ENCODE measurements at places on chromosomes 1 and 21.

- DNase-seq, result no peak
These were observed 176.4 kb downstream of the DHRS3 start for GRCh38 chr1:12441414-12442105.

GRCh38 chr1:183812128-183812527 lies 7.2 kb downstream of the RGL1 start:
- DNase-seq, result no peak

DNA sequence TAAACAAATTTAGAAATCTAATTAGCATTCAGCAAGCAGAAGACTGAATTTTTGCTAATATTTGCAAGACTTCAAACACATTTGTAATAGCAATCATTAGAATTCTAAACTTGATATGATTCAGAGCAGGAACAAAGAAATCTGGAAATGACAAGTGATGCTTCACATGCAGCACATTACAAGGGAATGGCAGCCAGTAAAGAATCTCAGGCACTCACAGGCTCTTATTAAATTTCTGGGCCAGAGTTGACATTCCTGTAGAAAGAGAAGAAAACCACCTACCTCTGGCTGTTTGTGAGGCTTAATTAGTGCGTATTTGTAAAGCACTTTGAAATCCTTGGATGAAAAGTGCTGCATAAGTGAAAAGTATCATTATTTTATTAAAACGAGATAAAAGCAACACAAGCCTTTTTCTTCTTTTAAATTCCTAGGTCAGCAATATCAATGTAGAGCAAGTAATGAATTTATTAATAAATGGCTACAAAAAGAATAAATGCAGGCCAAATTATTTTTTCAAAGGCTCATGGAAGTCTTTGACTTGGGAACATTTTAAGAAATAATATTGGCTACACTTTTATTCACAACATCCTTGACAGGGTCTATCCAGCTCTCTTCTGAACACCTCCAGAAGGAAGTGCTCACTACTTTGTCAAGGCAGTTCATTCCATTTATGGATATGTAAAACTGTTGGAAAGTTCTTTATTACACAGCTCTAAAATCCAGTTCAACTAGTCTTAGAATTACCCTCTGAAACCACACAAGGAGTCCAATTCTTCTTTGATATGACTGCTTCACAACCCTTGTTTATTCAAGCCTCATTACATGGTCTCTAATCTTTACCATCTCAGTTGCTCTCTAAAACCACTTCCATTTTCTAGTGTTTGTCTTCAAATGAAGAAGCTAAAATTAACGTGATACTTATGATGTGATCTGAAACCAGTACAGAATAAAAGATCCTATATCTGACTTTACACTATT lies 32.1 kb upstream of the SCYL3 start:
- DNase-seq, result peak; percentile 56

DNA sequence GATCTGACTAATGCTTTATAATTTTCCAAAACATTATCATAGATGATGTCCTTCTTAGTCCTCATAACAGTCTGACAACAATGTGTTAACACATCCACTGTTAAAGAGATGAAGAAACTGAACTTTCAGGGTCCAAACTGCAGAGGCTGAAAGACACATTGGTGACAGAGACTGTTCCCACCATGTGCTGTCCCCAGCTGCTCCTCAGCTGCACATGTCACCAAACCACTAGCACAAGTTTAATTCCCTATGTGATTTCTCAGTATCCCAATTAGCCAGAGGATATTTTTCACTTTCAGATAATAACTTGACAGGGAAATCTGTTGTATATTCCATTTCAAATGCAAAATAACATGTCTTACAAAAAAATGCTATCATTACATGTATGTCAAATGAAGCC lies 24.6 kb downstream of the LAMC2 start:
- DNase-seq, result no peak

DNA sequence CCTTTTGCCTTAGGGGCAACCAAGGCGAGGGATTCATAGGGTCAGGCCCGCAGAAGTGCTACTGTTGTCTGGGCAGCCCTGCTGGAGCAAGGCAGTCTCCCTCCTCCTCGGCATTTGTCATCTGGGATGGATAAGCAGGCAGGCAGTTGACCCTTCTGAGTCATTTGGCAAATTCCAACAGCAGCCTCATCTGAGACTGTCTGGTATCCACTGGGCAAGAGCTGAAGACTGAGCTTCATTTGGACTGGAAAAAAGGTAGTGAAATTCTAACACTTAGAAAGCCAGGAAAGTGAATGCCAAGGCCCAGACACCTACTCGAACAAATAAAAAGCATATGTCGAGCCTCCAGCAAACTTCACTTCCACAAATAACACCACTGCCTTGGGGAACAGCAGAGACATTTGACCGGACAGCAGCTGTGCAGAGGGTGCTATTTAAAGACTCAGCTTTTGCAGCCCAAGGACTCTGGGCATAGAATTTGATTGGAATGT lies 4.0 kb upstream of the ZBTB40 start:
- DNase-seq, result no peak

DNA sequence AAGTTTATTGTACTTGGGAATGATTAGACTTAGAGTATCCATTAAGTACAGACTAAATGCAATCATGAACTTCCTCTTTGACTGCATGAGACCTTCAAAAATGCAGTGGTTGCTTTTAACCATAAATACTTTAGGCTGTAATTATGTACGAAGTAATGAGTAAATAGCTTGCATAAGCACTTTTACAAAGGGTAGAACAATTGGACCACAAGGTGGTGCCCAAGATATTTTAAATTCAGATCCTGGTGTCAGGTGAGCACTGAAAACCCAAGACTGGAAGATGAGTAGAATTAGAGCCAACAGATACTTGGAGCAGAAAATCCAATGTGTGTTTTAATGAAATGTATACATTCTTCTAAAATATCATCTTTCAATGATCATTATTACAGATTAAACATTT lies 43.4 kb upstream of the RHOU start:
- DNase-seq, result peak; percentile 47

- DNase-seq, result no peak
These were observed 356.1 kb downstream of the OMA1 start for GRCh38 chr1:58190267-58190988.

DNA sequence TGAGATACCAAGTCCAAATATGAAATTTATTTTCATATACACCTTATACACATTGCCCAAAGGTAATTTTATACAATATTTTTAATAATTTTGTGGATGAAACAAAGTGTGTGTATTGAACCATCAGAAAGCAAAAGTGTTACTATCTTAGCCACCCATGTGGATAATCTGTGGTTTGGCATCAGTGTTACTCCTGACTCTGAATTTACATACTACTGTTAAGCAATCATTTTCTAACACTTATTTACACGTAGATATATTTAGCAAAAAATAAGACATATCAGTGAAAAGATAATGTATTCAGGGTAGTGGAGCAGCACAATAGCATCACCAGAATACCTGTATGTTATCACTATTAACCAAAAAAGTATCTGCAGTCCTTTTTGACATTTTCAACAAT lies 23.8 kb downstream of the DENND2D start:
- no peak for DNase-seq

DNA sequence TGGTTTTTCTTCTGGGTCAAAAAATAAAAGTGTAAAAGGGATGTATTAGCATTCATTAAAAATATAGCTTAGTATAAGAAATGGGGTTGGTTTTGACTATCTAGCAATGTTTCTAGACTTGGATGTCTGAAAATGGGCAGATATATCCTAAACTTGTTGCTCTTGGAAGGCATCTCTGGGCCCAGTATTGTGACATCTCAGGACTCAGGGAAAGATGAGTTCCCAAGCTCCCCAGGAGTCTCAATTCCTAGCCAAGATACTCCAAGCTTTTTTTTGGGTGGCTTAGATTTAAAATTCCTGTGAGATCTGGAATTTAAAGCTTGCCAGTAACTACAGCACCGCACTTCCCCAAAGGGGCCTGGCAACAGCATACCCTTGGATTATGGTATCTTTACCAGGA lies 11.5 kb upstream of the HSD17B7 start:
- DNase-seq, result no peak

- DNase-seq, result no peak
These were observed 185.5 kb downstream of the CRB1 start for GRCh38 chr1:197453376-197454058.
